ENCODE measurements at places on chromosomes 5 and 9.

- peak; percentile 6 for DNase-seq
Observed at GRCh38 chr5:119168401-119168800, 97.5 kb downstream of the DMXL1 start.

DNA sequence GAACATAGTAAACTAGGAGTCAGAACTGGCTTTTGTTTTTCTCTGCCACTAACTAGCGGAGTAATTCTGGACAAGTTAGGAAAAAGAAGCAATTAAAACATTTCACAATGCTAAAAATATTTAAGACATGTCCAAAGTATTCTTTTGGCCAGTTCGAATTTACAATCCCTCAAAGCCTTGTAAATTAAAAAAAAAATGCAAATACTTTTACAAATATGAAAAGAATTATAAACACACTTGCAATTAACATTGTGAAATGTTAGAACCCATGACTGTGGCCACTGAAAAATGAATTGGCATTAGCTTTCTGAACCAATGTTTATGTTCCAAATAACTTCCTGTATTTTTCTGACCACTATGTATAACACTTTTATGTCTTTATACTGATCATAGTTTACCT, 2.2 kb downstream of the RAD1 start:
- DNase-seq: no peak

GRCh38 chr9:121675969-121676822, 24.8 kb downstream of the DAB2IP start:
- DNase-seq: no peak

DNA sequence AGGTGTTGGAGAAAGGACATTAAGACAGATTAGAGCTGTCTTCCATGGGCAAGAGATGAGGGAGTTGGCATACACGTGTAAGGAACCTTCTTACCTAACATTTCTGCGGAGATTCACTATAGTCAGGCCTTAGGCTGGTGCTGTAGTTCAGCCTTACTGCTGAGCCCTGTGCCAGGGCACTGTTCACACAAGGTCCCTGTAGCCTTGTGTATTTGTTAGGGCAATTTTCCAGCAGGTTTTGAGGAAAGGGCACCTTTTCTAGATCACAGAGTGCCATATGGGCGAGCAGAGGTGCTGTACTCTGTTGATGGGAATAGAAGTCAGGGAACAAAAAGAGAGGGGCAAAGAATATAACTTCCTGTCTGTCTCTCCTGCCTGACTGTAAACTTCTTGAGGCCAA, 15.6 kb downstream of the PALM2AKAP2 start:
- no peak for DNase-seq

- no peak for DNase-seq
Observed at GRCh38 chr5:132050661-132051552, 9.5 kb upstream of the IL3 start.

DNA sequence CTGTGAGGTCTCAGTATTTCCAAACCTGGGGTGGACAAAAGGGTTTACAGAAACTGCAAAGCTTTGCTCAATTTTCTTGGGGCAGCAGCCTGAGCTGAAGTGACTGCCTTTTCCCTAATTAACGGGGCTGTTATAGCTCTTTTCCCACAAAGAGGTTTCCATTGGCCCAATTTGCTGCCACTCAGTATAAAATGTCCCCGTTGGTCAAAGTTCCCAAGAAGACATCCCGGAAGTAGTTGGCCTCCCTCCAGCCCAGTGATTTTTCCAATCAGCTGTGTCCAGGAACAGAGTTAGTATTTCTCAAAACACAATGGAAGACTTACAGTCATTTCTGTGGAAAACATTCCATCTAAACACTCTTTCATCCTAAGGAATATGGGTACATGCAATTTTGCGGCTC, 643.6 kb downstream of the ACTL7B start:
- no peak for DNase-seq

GRCh38 chr5:121138495-121138907, 674.4 kb downstream of the PRR16 start:
- no peak for DNase-seq

DNA sequence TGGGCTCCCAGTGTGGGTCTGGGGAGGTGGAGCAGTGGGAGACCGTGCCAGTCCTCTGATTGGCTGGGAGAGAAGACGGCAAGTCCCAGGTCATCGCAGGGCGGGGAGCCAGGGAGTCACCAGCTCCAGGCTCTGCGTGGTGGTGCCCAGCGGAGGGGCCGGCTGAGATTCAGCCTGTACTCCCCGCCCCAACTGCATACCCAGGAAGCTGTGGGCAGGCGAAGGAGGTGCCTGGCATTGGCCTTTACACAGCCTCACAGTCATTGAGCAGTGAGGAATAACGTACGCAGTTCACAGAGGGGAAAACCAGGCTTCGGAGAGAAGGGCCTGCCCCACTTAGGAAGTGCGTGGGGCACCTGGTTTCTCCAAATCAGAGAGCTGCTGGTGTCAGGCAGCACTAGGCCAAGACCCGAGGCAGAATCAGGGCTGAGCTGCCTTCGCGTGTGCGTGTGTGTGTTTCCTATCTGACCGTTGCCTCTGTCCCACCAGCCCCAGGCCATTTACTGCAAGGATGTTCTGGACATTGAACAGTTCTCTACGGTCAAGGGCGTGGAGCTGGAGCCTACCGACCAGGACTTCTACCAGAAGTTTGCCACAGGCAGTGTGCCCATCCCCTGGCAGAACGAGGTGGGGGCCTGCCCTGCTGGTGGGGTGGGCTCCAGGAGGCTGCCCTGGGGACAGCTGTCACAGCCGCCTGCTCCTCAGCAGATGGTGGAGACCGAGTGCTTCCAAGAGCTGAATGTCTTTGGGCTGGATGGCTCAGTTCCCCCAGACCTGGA, 6.2 kb upstream of the PRR7 start:
- no peak for DNase-seq

DNA sequence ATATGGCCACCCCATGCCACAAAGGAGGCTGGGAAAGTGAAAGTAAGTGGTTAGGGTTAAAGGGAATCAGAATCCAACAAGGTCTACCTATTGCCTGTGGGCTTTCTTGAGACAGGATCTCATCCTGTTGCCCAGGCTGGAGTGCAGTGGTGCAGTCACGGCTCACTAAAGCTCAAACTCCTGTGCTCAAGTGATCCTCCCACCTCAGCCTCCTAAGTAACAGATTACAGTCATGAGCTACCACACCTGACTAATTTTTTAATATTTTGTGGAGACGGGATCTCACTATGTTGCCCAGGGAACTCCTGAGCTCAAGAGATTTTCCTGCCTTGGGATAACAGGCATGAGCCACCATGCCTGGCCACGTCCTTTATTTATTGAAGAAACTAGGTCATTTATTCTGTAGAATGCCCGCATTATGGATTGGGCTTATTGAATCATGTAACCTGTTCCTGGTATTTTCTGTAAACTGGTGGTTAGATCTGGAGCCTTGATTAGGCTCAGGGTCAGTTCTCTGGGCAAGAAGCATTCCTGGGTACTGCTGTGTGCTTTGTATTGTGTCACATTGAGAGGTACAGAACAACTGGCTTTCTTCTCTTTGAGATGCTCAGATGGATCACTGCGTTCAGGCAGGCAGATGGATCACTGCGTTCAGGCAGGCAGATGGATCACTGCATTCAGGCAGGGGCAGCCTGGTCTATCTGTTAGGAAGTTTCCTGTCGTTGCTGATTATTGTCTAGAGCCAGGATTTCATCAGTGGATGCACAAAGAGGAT, 41.6 kb downstream of the ERGIC1 start:
- no peak for DNase-seq

DNA sequence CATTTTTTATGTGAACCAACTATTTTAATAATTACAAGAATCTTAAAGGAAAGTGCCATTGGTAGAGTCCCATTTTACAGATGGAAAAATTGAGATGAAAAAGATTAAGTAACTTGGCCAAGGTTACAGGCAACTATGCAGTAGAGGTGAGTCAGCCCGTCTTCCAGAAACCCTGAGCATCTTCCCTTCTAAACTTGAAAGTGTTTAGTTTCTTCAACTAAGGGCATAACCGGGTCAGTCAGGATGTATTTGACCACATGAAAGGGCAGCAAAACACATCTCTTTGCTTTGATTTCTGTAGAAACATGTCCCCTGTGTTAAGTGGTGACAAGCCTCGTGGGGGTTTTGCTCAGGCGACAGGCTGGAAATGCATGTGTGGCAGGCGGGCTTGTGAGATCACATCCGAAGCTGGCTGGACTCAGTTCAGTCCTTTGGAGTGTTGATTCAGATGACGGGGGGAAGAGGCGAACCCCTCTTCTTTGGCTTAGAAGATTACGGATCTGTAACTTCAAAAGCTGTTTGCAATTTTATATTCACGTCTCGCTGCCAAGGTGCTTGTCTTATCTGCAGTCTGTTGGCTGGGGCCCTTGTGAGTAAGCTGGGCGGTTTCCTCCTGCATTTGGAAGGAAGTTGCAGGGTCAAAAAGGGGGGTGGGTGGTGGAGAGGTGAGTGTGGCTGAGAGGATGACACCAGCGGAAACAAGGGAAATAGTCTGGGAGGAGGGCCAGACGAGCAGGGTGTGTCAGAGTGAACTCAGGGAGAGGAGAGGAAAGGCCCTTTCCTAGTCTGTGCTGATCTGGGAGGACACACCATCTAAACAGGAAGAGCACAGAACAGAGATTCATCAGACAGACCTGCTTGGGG, 78.9 kb upstream of the RPS23 start:
- DNase-seq: peak; percentile 40

- peak; percentile 23 for DNase-seq
Observed at GRCh38 chr9:72154468-72155285, 5.4 kb downstream of the GDA start.

DNA sequence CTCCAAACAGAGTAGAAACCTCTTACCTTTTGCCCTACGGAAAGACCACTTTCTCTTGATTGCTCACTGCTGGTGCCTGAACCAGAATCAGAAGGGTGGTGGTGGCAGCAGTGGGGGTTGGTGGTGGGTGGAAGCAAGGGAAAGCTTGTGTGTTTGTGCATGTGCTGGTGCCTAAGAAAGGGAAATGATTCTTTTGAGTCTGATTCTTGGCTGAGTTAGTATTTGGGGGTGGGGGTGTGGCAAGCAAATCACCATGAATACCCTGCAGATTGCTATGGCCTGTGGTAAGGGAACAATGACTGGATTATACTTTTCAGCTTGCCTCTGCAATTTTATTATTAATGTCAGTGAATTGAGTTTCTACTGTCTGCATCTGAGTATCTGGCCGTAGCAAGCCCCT, 106.6 kb downstream of the ARHGAP26 start:
- no peak for DNase-seq
